NCI-H2107 (cell line): ENCODE measurements at places on chromosomes 1 and 21.

DNA sequence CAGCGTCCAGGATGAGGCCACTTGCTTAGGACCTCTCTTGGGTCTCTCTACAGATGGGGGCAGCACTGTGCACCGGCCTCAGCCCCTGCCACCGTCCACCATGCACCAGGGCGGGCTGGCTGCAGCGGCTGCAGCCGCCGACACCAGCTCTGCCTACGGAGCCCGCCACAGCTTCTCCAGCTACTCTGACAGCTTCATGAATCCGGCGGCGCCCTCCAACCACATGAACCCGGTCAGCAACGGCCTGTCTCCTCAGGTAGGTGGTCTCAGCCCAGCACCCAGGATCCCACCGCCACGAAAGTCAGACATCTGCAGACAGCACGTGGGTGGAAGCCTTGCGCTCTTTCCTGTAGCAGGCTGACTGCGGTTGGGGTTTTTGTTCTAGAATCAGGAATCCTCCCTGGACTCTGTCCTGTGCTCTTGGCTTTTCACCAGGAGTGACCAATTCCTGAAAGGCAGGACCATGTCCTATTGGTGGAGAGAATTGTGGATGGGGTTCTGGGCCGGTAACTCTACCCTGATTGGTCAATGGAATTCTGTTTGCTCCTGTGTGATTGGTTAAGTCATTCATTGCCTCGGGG is 72.5 kb downstream of the PAX7 start:
- DNase-seq: no peak

DNA sequence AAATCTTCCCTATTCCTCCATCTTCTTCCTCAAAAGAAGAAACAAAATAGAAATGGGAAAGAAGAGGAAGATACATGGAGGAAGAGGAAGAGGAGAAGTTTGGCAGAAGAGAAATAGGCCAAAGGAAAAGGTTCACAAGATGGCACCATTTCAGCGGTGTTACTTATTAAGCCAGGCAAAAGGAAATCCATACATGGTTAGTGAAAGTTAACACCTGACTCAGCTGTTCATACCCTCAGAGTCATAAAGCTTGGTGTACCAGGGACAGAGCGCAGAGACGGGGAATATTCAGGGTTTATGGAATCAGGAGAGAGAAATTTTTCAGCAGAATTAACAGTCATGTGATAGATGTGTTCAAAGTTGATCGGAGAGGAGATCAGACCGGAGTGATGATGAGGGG is 70.6 kb downstream of the COQ8A start:
- no peak for DNase-seq

DNA sequence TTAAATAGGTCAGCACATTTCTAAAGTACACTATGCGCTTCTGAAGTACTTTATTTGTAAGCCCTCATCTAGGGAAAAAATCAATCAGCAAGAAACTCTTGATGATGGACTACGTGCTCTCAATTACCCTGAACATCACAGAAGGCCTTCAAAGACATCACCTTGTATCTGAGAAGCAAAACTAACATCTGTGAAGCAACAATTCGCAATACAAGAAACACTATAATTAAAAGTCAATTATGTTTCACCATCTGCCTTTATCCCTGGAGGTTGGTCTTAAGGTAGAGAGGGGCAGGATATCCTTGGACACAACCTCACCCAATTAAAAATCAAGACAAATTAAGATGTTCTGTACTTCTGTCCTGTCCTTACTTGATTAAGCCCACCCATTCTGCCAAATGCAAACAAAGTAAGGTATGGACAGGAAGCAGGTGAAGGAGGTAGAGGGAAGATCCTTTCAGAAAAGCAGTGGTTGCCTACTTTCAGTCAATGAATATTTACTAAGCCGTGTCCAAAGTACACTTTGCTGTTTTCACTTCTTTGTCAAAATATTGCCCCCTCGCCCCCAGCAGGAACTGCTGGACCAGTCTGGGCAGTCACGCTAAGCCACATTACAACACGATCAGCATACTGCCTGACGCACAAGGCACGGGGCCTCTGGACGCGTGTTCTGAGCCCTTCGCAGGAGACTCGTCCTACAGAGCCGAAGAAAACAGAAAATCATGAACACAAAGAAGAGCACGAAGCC is 887 bp downstream of the SLC19A2 start:
- DNase-seq: no peak

GRCh38 chr1:223788746-223789415 is 56.9 kb downstream of the TP53BP2 start:
- DNase-seq: no peak

DNA sequence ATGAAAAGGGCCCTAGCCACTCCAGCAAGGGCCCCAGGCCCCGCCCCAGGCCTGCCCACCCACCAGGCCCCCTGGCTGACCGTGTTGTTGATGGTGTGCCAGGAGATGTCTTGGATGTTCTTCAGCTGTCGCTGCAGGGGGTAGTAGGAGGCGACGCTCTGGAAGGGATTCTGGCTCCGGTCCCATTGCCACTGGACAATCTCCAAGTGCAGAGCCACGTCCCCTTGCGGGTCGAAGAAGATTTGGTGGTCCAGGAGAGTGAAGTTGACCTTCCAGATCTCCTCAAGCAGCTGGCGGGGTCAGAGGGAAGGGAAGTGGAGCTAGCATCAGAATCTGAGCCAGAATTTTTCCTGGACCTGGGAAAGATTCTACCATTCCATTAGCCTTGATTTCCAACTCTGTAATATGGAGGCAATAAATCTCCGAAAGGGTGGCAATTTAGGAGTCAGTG is 10.2 kb downstream of the TAS1R2 start:
- DNase-seq: no peak
